ENCODE measurements at places on chromosomes 1 and 21. TPM values are rescaled to one million over a fixed set of nuclear protein-coding genes. Genes with fewer than 3 reads are reported as not detected.

DNA sequence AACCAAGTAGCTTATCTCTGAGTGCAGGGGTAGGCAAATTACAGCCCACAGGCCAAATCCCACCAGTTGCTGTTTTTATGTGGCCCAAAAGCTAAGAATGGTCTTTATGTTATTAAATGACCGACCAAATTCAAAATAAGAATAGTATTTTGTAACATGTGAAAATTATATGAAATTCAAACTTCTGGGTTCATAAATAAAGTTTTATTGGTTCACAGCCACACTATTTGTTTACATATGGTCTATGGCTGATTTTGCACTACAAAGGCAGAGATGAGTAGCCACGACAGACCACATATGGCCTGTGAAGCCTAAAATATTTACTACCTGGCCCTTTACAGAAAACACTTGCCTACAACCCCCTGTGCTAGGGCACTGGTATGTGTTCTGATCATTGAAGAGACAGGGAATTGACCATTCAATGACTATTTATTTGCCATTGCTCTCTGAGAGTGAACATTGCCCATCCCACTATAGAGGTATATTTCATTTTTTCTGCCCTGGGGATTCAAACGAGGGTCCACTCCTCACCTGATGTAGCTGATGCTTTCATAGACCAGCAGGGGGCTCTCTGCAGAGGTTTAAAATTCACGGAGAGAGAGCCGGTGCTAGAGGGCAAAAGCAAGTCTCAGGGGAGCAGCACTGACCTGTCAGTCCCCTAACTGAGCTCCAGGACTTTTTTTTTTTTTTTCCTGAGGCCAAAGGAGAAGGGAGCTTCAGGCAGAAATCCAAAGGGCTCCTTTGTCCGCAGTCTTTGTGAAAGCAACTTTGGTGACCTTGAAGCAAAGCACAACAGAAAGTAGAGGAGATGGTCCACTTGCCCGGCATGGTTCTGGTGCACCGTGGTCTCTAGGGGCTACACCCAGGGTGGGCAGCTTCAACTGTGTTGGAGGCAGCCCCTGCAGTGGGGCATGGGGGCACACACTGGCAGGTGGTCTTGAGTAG lies 7.3 kb upstream of the GNL2 start:
- H3K4me1 ChIP-seq = no peaks in the 10 kb centered on the region
- no peak overlapping the region for H3K4me3 ChIP-seq
- H3K27me3 ChIP-seq = peaks cover 20% of the 10 kb centered on the region

DNA sequence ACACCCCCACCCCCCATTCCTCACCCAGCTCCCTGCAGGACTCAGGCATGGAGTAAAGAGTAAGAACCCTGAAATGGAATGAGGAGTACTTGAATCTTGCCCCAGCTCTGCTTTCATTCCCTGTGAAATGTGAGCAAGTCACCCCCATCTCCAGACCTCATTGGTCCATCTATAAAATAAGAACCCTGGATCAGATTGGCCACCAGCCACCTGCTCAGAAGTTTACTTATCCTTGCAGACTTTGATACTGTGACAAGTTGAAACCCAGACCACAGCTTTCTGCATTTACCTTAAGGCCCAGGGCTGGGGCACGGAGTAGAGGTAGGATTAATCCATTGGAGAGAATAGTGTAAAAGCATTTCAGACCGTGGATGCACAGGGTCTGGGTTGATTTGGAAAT lies 2.2 kb downstream of the KISS1 start:
- no peak overlapping the region for H3K4me3 ChIP-seq
- no peaks in the 10 kb centered on the region for H3K36me3 ChIP-seq
- H3K27me3 ChIP-seq = no peaks in the 10 kb centered on the region

C1QTNF12 gene
- total RNA-seq = 3.8 TPM

SPRR2B gene
- not detected for total RNA-seq

- H3K27ac ChIP-seq = no peak overlapping the region
- no peaks in the 10 kb centered on the region for H3K27me3 ChIP-seq
- H3K4me3 ChIP-seq = no peak overlapping the region
- no peak for DNase-seq
- H3K36me3 ChIP-seq = no peaks in the 10 kb centered on the region
Observed at GRCh38 chr1:193069748-193070385, 10.5 kb downstream of the RO60 start.

NHLH1 gene
- total RNA-seq = 0.13 TPM

DNA sequence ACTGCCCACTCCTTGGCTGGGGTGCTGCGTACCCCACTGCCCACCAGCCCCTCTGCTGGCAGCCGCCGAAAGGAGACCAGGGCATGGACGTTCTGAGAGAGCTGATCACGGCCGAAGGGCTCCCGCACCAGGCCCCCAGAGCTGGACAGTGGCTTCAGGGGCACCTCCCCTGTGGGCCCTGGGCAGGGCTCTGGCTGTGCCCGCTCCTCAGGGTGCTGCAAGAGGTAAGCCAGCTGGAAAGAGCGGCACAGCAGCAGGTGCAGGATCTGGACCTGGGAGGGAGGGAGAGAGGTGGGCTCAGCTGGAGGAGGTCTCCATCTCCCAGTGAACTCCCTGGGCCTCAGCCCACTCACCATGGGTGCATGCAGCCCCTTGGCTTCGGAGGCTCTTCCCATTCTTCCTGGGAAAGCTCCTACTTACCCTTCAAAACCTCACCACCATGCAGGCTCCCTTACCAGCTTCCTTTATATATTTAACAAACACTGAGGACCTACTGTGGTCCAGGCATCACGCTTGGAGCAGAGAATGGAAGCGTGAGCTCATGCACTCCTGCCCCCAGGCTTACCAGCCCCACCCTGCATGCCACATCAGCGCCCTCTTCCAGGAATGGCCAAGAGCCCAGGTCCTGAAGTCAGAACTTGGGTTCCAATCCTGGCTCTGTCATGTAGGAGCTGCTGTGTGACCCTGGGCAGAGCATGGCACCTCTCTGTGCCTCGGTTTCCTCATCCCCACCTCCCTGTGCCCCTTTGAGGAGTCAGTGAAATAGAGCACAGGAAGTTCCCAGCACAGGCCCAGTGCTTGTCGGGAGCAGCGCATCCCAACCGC lies 6.8 kb upstream of the KIF17 start:
- no peak overlapping the region for H3K27ac ChIP-seq
- DNase-seq = no peak
- no peak overlapping the region for H3K4me3 ChIP-seq
- H3K36me3 ChIP-seq = no peaks in the 10 kb centered on the region
- no peaks in the 10 kb centered on the region for H3K4me1 ChIP-seq

GRCh38 chr1:153945795-153946621 lies 510 bp downstream of the DENND4B start:
- H3K4me1 ChIP-seq = peaks cover 7% of the 10 kb centered on the region
- H3K36me3 ChIP-seq = no peaks in the 10 kb centered on the region
- H3K4me3 ChIP-seq = peak overlapping the region; percentile 98

- H3K4me1 ChIP-seq = peaks cover 8% of the 10 kb centered on the region
- no peak for DNase-seq
- H3K36me3 ChIP-seq = no peaks in the 10 kb centered on the region
- H3K27me3 ChIP-seq = no peaks in the 10 kb centered on the region
Observed at GRCh38 chr1:12756768-12757413, 10.9 kb downstream of the CFAP107 start.

GRCh38 chr1:197994907-197995407 lies 77.8 kb downstream of the LHX9 start:
- H3K4me1 ChIP-seq = no peaks in the 10 kb centered on the region
- DNase-seq = peak; percentile 56
- H3K27ac ChIP-seq = peak overlapping the region; percentile 85
- no peaks in the 10 kb centered on the region for H3K36me3 ChIP-seq
- no peaks in the 10 kb centered on the region for H3K27me3 ChIP-seq

- peaks cover 5% of the 10 kb centered on the region for H3K4me1 ChIP-seq
- no peak overlapping the region for H3K4me3 ChIP-seq
- H3K36me3 ChIP-seq = no peaks in the 10 kb centered on the region
- H3K27me3 ChIP-seq = no peaks in the 10 kb centered on the region
Observed at GRCh38 chr21:42632771-42633690, 20.4 kb upstream of the PDE9A start.

DNA sequence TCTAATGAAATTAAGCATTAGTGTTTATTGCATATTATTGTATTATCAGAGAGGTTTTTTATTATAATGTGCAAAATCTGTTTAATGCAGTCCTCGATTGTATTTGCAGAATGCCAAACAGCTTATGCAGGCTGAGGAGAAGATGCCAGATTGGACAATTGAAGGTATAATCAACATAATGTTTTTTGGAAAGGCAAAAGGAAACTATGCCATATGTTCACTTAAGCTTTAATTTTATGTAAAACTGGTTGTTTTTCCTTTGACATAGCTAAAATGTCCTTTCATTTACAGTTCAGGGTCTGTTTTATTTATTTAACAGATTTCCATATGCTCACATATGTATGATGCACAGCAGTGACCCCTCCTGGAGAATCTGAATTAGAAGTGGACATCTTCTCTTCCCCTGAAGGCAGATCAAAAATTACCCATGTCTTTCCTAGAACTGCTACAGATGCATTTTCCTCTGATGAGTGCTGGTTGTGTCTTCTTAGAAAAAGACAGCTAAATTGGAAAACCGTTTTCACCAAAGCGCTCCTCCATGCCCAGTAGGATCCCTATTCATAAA lies 143.5 kb upstream of the USH2A start:
- H3K4me1 ChIP-seq = no peaks in the 10 kb centered on the region
- DNase-seq = peak; percentile 20
- no peak overlapping the region for H3K4me3 ChIP-seq
- no peaks in the 10 kb centered on the region for H3K36me3 ChIP-seq

EXO1 gene
- 5.0 TPM for total RNA-seq

DNA sequence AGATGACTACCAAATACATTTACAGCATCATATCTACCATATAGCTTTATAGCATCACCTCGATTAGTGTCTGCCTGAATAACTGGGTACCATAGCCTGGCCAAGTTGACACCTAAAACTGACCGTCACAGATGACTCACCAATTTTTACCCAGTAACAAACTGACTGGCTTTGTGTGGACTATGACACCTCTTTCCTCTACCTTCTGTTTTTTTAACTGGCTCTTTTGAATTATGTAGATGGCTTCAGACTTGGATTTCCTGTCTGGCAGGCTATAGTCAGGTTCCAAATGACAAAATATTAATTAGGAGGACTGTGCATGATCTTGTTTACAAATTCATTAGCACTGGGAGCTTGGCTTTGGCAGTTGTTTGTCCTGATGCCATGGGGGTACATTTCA lies 360.3 kb downstream of the TGFB2 start:
- H3K27ac ChIP-seq = peak overlapping the region; percentile 75
- H3K4me1 ChIP-seq = peaks cover 6% of the 10 kb centered on the region
- no peaks in the 10 kb centered on the region for H3K27me3 ChIP-seq

- DNase-seq = no peak
- no peak overlapping the region for H3K27ac ChIP-seq
- no peaks in the 10 kb centered on the region for H3K27me3 ChIP-seq
- no peak overlapping the region for H3K4me3 ChIP-seq
Observed at GRCh38 chr1:40393173-40393572, 19.6 kb downstream of the SMAP2 start.

- H3K4me3 ChIP-seq = no peak overlapping the region
- no peak for DNase-seq
- no peaks in the 10 kb centered on the region for H3K36me3 ChIP-seq
Observed at GRCh38 chr1:109969146-109969829, 15.3 kb upstream of the AHCYL1 start.

- no peaks in the 10 kb centered on the region for H3K27me3 ChIP-seq
- peaks cover 15% of the 10 kb centered on the region for H3K4me1 ChIP-seq
- H3K27ac ChIP-seq = peak overlapping the region; percentile 86
Observed at GRCh38 chr1:202056644-202057334, 46.4 kb downstream of the ELF3 start.

TFB2M gene
- total RNA-seq = 17.9 TPM

- no peak overlapping the region for H3K27ac ChIP-seq
- H3K4me3 ChIP-seq = no peak overlapping the region
- no peak for DNase-seq
- peaks cover 7% of the 10 kb centered on the region for H3K27me3 ChIP-seq
- no peaks in the 10 kb centered on the region for H3K4me1 ChIP-seq
Observed at GRCh38 chr1:233998891-233999290, 94.4 kb downstream of the SLC35F3 start.

ESPN gene
- total RNA-seq = 31.1 TPM

DNA sequence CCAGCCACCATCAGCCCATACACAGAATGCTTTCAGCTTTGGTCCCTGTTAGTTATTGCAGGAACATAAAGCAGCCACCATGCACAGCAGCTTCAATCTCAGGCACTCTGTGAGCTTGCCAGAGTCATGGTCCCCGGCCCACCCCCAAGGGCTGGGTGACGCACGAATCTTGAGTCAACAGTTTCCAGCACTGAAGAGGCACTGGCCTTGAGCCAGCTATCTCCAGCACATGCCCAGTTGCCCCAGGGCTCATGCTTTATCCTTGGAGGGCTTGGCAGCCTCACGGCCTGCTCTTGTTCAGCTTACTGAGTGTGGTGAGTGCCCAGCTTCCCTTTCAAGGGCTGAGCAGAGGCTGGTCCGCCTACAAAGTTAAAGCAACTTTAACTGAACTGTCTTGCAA lies 200.7 kb upstream of the RAB4A start:
- peak; percentile 82 for DNase-seq
- H3K27ac ChIP-seq = no peak overlapping the region
- peaks cover 14% of the 10 kb centered on the region for H3K4me1 ChIP-seq
- no peaks in the 10 kb centered on the region for H3K36me3 ChIP-seq

PGBD5 gene
- 2.4 TPM for total RNA-seq

DNA sequence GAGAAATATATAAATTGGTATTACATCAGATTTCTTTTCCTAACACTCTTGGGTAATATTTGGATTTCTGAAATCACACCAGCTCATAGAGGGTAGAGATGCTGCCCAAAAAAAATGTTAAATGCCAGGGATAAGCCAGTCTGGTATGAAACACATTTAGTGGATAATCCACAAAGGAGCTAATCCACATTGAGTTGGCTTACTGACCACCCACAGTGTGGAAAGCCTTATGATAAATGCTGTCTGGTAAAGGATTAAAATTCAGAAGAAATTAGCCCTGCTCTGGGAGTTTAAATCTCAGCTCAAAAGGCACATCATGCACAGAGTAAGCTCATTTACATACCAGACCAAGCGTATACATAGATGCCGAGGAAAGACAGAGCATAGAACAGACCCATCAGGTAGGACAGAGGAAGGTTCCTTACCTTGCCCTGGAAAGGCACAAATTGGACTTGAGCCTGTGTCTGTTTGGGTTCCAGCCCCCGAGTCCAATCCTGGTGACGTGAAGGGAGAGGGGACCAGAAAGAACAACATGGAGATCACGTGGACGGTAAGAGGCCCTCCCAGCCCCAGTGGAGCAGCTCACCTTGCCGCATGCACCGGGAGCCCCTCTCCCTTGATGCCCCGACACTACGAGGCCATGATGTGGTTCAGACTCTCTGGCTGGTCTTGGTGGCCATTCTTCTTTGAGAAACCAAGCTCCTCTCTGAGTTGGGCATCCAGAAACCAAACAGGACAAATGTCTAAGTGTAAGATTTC lies 62.9 kb upstream of the CNTN2 start:
- no peaks in the 10 kb centered on the region for H3K4me1 ChIP-seq
- H3K36me3 ChIP-seq = no peaks in the 10 kb centered on the region
- no peak for DNase-seq
- H3K4me3 ChIP-seq = no peak overlapping the region
- no peak overlapping the region for H3K27ac ChIP-seq
- H3K27me3 ChIP-seq = no peaks in the 10 kb centered on the region
